Dorsolateral prefrontal cortex (tissue), 122 donors: ENCODE measurements at places on chromosomes 6 and 20. TPM values are rescaled to one million over a fixed set of nuclear protein-coding genes. Genes with fewer than 3 reads are reported as not detected.

Gene NFYA
- total RNA-seq: 31.3 TPM

Gene GPX5
- total RNA-seq: not detected

Gene FAM83C
- total RNA-seq: not detected

Gene PRL
- total RNA-seq: not detected

Gene MLN
- not detected for total RNA-seq

Gene APCDD1L
- total RNA-seq: not detected

Gene HACE1
- total RNA-seq: 63.1 TPM

Gene ETV7
- total RNA-seq: 1.2 TPM

Gene PSMB9
- total RNA-seq: 12.1 TPM

Gene SIM1
- not detected for total RNA-seq

Gene TFB1M
- 25.9 TPM for total RNA-seq

Gene DCBLD1
- total RNA-seq: 9.9 TPM

Gene DHX16
- 23.8 TPM for total RNA-seq

DNA sequence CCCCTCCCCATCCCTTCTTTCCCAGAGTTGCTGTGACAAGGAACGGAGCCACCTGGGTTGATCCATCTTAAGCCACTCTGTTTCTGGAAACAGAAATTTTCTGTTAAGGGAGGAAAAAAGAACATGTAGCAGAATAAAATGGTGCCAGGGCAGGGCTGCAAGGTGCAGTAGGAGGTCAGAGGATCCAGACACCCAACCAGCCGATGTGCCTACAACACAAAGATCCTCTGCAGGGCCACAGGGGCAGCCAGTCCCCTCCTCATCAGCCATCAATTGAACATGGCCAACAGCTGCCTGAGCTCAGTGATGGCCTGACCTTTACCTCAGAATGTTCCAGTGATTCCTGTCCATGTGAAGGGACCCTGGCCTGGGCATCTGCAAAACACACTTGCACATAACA is 11.9 kb downstream of the MDFI start:
- no peak for DNase-seq

DNA sequence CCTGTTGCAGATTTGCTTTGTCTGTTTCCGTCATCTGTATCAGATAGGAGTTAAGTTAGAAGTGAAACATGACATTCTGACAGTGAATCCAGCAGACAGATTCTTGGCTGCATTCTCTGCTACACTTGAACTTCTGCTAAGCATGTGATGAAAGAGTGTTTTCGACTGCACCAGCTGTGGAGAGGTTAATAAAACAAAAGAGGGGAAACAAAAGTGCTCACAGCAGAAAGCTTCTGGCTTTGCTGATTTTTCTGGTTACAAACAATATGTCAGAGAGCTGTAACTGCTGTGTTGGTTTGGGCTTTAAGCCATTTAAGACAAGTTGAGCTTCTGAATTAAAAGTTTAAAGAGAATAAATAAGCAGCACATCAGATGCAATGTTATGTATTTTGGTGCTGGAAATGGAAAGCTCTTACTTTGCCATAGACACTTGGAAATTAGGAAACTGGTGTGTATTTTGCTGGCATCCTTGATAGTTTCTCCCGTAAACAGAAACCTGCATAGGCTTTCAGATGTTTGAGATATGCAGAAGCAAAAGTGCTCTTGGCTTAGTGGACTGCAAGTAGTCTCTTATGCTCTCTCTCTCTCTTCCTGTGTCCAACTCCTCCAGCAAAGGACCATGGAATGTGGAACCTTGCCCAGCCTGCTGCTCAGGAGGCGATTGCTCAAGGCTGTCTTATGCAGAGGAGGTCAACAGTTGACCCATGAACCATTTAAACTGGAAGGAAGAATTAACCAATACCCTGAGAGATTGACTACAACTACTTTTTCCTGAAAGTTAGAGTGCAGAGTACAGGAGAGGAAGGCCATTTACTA is 104.9 kb downstream of the RPS12 start:
- DNase-seq: no peak

DNA sequence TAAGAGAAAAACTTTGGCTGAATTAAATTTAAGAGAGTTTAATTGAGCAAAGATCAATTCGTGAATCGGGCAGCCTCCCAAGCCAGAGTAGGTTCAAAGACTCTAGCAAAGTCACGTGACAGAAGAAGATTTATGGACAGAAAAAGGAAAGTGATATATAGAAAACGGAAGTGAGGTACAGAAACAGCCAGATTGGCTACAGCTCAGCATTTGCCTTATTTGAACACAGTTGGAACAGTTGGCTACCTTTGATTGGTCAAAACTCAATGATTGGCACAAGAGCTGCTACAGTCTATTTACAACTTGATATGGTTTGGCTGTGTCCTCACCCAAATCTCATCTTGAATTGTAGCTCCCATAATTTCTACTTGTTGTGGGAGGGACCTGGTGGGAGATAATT is 102.6 kb downstream of the PLG start:
- DNase-seq: no peak

DNA sequence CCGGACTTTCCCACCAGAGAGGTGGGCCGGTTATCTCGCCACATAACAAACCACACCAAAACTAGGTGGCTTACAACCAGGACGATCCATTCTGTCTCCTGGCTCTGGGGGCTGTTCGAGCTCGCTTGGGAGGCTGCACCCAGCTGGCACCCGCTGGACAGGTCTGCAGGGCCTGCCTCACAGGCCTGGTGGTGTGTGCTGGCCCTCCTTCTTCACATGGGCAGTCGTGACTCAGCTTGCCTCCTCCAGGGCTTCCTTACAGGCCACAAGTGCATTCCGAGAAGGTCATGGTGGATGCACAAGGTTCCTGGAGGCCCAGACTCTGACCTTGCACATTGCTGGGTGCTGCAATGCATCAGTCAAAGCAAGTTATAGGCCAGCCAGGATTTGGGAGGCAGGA is 34.2 kb downstream of the FOXF2 start:
- no peak for DNase-seq

DNA sequence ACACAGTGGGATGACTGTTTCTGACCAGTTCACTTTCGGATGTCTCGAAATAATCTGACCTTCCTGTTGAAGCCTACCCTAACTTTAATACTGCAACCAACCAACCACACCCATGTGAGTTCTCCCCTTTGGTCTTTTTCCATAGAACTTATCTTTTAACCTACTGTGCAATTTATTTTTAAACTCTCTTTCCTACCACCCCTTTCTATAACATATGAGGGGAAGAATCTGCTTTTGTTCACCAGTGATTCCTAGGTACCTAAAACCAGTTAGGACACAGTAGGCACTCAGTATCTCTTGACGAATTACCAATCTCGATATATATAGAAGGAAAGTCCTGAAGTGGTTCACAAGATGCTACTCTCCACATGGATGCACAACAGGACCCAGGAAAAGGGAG is 7.0 kb downstream of the COX7A2 start:
- no peak for DNase-seq

- DNase-seq: no peak
These were observed 181.0 kb downstream of the ZMYND8 start for GRCh38 chr20:47175493-47175892.

DNA sequence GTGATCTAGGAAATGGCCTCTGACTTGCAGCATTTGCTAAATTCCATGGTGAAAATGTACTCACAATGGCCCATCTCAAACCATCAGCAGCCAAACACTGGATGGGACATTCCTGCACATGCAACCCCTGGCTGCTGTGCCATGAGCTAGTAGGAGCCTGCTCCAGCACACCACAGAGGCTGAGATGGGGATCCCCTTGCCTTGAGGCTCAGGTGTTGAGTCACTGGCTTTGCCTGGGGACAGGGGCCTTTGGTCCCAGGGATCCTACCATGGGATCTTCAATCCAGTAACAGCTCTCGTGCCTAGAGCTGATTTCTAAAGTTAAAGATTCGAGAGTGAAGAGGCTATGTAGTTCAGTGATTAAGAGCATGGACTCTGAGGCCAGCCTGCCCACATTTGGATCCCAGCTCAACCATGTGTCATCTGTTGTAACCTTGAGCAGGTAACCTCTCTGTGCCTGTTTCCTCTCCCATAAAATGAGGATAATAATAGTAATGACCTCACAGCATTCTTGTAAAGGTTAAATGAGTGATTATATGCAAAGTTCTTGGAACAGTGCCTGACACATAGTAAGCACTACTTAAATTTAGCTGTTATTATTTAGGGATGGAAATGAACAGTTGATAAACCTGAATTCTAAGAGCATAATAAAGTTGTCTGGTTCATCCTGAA is 16.4 kb downstream of the FOXQ1 start:
- no peak for DNase-seq

GRCh38 chr6:134436281-134436815 is 118.4 kb upstream of the SGK1 start:
- DNase-seq: peak; percentile 62

GRCh38 chr20:37316116-37316774 is 26.8 kb downstream of the MANBAL start:
- no peak for DNase-seq

- DNase-seq: no peak
These were observed 6.7 kb upstream of the PNRC1 start for GRCh38 chr6:89073840-89074239.

- no peak for DNase-seq
These were observed 1.4 kb upstream of the MARCKS start for GRCh38 chr6:113855500-113856374.

DNA sequence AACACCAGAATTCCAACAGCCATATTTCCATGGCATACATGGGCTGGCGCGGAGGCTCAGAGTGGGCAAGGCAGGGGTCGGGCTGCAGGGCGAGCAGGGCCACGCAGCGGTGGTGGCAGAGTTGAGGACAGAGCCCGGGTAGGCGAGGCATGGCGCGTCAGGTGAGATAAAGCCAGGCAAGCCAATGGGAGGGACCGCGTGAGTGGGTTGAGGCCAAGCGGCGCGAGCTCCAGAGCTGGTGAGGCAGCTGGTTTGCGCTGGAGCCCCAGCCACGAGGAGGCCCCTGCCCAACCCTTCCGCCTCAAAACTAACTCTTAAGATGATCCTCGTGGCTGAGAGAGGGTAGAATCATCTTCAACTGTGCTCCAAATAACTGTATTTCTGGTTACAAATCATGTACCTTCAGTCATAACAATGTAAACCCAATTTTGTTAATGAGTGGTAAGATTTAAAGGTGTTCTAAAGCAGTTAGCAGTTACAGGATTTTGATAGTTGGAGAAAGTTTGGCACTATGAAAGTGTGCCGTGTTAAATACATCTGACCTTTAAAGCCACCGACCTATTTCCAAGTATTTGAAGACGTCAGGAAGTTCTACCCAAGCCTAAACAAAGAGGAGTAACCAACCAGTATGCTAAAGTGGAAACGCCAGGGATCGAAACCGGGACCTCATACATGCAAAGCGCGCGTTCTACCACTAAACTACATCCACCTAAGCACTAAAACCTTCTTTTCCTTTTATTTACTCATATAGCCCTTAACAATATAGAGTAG is 107.9 kb downstream of the GPX5 start:
- no peak for DNase-seq

GRCh38 chr6:74991573-74992332 is 214.1 kb downstream of the COL12A1 start:
- DNase-seq: no peak

DNA sequence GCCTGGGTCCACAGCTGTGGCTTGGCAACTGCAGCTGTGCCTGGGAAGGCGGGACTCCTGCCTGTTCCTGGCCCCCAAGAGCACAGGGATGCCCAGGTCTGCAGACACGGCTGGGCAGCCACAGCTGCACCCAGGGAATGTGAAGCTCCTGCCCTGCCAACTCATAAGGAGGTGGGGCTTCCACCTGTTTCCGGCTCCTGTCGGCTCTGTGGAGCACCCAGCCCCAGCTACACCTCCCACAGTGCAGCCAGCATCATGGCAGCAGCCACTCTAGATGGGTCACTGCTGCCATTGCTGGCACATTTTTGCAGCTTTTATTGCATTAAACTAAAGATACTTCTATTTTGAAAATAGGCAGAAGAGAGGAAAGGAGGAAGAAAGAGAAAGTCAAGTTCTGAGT is 207.9 kb downstream of the SAMD5 start:
- DNase-seq: no peak

- no peak for DNase-seq
These were observed 43.7 kb downstream of the CCDC170 start for GRCh38 chr6:151537556-151537955.

GRCh38 chr20:32798046-32798981 is 21.4 kb upstream of the MAPRE1 start:
- no peak for DNase-seq

DNA sequence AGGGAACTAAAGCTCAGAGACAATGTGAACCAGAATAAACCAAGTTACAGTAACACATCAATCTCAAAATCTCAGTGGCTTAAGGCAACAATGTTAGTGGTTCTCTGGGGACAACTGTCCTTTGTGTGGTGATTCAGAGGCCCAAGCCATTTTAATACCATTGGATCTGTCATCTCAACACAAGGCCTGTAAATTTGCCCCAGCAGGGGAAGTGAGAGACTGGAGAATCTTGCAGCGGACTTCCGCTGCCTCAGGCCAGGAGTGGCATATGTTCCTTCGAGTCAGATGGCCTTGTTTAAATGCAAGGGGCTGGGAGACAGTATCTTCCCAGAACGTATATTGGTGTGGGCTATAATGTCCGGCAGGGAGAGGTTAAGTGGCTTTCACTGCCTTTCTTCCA is 126.0 kb downstream of the CD83 start:
- no peak for DNase-seq

DNA sequence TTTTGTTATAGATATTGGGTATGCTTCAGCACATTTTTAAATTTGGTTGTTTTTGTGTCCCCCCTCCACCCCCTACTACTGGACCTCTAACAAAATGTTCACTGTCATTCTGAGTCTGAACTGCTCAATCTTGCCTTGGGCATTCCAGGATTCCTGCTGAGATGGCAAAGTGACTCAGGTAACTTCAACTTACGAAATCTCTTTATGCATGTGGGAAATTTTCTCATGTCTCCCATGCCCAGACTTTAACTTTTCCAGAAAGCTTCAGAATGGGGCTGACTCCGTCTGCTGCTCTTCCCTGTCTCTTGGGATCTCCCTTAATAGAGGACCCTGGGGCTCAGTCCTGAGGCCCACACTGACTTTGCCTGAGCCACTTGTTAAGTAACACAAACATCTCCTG is 14.0 kb downstream of the CYP39A1 start:
- no peak for DNase-seq

DNA sequence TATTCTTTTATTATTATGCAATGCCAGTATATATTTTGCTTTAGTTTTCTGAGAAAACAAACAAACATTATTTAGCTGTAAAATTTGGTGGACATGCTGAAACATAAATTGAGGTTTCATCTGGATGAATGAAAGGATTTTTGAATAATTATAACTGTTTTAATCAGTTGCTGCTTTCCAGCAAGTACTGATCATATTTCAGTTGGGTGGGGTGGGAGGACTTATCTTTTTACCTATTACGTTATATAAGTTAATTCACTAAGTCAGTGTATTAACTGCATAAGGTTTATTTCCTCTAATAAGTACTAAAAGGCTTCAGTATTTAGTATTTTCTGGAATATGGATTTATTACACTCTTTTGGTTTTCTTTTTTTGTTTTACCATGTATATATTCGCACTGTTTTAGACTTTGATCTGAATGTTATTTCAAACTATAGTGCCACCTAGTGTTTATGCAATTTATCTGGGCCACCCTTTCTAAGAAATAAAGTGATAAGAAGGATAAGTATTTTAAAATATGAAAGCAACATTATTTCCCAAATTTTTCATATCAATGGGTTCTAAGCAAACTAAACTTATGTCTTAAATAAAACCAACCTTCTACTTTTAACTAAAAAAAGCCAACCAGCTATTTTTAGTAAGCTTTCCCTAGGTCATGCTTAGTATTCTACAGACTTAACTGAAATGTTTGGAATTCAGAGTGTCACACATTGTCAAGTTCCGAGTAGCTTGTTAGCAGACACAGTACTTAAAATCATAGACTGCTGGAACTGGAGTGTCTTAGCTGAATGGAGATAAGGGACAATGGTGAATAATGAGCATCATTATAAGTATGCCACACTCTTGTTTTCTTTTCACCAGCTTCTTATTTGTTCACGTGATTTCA is 105.4 kb upstream of the MCHR2 start:
- no peak for DNase-seq
